Stimulated activated naive CD4-positive, alpha-beta T cell (primary cell): ENCODE measurements at places on chromosomes 7 and 10.

- DNase-seq = no peak
Observed at GRCh38 chr10:47058961-47059391, 147.7 kb downstream of the PTPN20 start.

DNA sequence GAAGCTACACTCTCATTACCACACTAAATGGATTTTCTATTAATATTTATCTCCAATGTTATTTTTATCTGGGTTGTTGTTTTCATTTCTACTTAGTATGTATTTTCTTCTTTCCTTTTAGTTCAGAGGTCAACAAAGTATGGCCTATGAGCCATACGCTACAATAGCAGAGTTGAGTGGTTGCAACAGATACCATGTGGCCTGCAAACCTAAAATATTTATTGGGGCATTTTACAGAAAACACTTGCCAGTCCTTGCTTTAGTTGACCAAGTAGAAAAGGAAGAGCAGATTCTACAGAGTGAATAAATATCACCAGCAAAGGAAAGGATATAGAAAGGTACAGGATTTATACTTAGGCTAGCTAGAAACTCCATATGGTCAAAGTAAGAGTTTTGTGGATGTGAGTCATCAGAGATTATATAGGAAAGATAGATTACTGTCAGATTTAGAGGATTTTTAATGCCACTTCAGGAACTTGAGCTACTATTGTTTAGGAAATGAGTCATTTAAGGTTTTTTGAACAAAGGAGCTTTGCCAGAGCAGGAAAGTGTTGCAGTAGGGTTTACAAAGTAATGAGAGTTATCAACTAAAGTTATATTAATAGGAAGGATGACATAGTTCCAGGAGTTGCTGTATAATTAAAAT, 323.3 kb upstream of the KAT6B start:
- DNase-seq = no peak

- no peak for DNase-seq
Observed at GRCh38 chr7:142581341-142581740, 167.9 kb upstream of the PRSS1 start.

- no peak for DNase-seq
Observed at GRCh38 chr10:88490231-88490980, 92.7 kb downstream of the RNLS start.

DNA sequence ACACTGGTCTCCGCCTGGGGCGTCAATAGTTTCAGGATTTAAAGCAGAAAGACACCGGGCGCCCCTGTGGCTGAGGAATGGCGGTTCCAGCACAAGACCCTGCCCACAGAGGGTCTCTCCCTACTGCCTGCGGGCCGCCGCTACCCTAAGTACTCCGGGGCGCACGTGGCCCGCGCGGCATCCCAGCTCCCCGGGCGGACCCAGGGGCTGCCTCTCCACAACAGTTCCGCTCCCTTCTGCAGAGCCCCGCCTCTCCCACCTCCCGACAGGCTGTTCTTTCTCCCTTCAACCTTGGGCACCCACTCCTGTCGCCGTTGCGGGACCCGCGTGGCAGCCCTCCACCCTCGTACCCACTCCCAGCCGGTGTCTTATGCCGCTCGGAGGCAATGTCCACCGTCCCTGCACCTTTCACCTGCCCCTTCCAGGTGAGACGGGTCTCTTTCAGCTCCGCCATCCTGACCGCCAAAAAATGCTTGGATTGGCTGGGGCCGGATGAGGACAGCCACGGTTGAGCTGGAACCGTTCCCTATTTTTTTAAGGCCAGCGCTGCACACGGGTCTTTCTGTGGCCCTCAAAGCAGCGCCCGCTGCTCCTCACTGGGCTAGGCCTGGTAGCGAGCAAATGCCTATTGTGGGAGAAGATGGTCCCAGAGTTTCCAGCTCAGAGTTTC, 1.6 kb upstream of the NKX2-3 start:
- no peak for DNase-seq

DNA sequence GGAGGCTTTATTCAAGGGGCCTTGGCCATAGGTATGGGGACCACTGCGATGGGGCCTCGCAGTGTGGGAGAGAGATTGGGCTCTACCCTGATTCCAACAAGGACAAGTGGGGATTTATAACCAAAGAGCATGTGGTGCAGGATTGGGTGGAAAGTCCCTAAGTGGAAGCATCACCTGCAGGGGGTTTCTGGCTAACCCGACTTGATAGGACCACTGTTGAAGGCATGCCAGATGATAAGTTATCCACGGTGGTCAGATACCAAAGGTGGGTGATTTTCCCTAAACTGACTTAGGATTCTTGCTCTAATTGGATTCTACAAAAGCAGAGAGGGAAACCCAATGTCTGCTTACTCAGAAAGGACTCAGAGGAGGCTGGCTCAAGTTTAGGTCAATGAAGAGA, 429.6 kb upstream of the LRGUK start:
- no peak for DNase-seq

DNA sequence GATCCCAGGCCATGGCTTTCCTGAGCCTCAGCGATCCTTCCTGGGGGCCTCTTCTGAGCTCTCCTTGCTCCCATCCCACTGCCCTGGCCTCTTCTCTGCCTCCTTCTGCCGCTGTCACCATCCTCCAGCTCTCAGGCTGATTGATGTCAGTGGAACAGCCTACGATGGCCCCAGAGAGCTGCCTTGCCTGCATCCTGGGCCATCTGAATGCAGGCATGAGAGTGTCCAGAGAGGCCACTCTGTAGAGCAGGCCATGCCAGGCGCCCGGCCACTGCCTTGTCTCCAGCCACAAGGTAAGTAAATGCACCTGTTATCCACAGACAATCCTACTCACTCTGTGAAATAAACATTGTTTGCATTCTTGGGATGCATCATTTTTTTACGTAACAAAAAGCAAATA, 171.4 kb upstream of the PPP2R2D start:
- no peak for DNase-seq

DNA sequence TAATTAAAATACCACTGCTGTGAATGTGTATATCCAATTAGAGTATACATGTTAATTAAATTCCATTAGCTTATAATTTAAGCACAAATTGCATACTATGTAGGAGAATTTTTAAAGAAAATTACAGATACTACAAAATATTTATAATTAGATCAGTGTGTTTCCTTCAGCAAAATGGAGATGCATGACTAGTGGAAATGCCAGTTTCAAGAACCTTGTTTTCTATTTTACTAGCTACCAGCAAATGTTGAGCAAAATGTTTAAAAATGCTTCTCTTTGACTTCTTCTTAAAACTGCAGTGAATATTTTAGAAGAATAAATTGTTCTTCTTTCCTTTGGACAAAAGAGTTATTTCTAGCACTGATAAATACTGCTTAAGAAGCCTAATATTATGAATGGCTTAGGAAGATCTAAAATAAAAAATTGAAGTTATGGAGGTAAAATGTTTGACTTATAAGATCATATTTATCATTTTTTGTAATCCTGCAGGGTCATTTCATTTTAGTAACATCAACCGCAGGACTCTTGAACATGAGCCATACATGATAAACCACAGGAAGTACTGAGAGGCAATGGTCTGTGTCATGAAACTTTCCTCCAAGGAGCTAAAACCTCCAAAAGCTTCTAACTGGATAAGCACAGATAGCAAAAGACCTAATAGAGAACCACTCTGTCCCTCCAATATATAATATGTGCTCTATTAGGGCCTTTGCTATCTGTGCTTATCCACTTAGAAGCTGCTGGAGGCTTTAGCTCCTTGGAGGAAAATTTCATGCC, 1066.0 kb upstream of the CELF2 start:
- DNase-seq = no peak

DNA sequence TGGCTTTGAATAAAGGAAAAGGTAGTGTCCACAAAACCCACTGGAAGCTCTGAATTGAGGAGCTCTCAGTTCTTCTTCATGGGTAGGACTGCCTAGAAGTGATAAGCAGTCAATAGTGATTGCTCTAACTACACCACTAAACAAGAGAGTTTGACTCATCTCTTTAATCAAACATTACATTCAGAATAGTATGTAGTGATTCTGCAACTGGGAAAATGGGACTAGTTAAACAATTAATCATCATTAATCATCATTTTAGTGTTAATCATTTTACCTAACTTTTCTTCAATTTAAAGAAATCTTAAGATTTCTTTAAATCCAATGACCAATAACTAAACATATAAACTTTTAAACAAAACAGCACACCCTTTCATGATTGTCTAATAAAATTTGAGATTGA, 484.0 kb upstream of the FZD8 start:
- no peak for DNase-seq

DNA sequence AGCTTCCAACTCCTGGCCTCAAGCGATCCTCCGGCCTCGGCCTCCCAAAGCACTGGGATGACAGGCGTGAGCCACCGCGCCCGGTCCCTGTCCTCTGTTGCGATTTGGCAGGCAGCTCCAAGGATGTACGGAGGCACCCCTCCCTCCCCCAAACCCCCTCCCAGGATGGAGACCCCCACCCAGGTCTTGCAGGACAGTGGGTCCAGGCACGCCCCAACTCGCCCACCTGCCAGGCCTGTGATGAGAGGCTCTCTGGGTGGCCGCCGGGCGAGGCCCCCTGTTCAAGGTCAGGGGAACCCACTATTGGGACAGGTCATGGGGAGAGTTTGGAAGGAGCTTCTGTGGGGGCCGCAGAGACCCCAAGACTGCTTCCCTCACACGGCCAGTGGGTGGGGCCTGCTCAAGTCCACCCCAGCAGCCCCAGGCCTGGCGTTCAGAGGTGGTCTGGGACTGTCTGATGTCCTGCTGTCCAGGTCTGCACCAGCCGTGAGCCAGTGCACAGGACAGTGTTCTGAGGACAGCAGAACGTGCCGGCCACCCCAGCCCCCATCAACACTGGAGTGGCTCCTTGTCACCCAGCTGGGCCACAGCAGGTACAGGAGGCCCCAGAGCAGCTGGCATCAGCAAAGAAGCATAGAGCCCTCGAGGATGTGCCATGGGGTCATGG, 2.5 kb downstream of the ADAP1 start:
- DNase-seq = no peak

GRCh38 chr10:117198088-117198487, 799 bp downstream of the KCNK18 start:
- DNase-seq = no peak

DNA sequence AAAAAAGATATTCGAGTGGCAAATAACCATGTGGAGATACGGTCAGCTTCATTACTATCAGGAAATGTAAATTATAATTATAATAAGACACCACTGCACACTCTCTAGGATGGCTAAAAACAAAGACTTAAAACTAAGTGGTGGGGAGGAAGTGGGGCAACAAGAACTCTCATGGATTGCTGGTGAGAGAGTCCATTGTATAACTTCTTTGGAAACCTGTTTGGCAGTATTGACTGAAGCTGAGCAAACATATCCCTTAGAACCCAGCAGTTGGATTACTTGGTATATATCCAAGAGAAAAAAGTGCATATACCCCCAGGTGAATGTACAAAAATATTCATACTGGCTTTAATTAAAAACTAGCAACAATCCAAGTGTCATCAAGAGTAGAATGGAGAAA, 133.7 kb upstream of the CTBP2 start:
- DNase-seq = no peak

GRCh38 chr7:64888561-64888900, 14.5 kb upstream of the ZNF273 start:
- peak; percentile 36 for DNase-seq

DNA sequence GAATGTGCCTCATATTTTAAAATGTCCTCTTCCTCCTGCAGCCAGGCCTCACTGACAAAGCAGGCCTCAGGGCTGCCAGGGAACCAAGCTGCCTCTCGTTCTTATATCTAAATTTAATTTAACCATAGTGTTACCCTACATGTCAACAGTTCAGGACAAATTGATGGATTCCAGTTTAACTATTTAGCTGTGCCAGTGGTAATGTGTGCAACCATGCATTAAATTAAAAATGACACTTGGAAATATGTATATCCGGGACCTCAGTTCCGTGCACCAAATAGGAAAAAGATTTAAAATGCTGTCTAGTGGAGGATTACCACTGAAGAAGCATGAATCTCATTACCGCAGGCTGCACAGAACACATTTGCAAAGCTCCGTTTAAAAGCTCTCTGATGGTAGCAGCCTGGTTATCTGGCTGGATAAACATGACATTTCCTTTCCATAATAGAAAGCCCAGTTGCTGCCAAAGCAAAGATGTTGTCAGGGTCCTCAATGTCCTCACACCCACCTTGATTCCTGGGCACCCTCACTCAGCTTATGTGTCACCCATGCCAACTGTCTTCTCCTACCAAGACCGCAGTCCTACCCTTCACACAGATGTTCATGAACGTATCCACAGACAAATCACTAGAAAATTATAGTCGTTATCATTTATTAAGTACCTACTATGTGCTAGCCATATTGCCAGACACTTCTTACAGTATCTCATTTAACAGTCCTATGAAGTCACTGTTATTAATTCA, 73.3 kb upstream of the FRMD4A start:
- no peak for DNase-seq

GRCh38 chr10:87816163-87816897, 1.7 kb downstream of the ATAD1 start:
- DNase-seq = no peak

- DNase-seq = no peak
Observed at GRCh38 chr10:66180581-66181318, 745.1 kb upstream of the LRRTM3 start.

- no peak for DNase-seq
Observed at GRCh38 chr10:33669904-33670303, 335.4 kb upstream of the NRP1 start.

GRCh38 chr10:122461729-122462532, 578 bp downstream of the HTRA1 start:
- DNase-seq = no peak

DNA sequence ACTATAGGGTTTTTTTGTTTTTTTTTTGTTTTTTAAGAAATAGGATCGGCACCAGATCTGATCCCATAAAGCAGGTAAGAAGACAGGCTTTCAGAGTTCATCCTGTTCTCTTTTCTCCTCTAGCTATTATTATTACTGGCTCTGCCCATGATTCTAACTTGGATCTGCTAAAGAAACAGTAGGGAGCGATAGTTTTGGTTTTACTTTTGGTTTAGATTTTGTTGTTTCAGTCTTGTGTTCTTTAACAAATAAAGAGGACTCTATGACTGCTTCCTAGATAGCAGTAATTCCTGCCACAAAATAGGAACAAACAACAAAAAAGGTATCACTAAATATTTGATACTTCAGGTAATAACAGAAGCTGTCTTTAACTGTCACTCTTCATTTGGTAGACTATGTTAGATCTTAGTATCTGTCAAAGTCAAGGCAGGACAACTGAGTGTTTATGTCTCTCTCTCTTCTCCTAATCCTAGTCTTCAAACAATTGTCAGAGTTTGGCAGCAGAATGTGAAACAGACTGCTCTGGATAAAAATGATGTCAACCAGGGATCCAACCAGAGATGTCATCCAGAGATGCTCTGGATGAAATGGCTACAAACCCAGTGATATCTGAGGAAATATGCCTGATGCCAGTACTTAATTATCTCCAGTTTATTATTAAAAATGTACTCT, 99.8 kb downstream of the KMT2C start:
- peak; percentile 13 for DNase-seq
